DMS 273 treated with DMSO at 0.1 percent for 48 hours (cell line): ENCODE measurements at places on chromosomes 2 and 18.

GRCh38 chr18:59488899-59489298, 129.8 kb upstream of the LMAN1 start:
- no peak for DNase-seq

- no peak for DNase-seq
These were observed 54.8 kb downstream of the ADI1 start for GRCh38 chr2:3464401-3465005.

- no peak for DNase-seq
These were observed 1.4 kb downstream of the PHLPP1 start for GRCh38 chr18:62716619-62717168.

- no peak for DNase-seq
These were observed at the start of gene SLC38A11 for GRCh38 chr2:164954954-164955701. Gene SLC38A11, minus strand, starts transcription at chr2:164955525. Its CDS starts 278 bp downstream, at chr2:164955247.

- no peak for DNase-seq
These were observed 429.4 kb downstream of the ARHGAP15 start for GRCh38 chr2:143558665-143559064.

DNA sequence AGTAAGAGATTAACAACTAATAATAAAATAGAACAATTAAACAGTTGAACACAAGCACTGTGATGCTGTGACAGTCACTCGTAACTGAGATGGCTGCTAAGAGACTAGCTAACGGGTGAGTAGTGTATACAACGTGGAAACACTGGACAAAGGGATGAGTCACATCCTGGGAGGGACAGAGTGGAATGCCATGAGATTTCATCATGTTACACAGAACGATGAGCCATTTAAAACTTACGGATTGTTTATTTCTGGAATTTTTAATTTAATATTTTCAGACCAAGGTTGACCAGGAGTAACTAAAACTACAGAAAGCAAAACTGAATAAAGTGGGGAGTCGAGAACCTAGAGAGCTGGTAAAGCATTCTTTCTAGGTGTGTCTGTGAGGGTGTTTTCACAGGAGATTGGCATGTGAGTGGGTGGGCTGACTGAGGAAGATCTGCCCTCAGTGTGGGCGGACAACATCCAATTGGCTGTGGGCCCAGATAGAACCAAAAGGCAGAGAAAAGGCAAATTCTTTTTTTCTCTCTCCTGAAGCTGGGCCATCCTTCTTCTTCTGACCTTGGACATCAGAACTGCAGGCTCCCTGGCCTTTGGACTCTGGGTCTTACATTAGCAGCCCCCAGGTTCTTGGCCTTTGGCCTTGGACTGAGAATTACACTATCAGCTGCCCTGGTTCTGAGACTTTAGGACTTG, 14.6 kb downstream of the TMSB10 start:
- DNase-seq = no peak

GRCh38 chr2:150911766-150912280, 349.8 kb downstream of the RBM43 start:
- DNase-seq = no peak

DNA sequence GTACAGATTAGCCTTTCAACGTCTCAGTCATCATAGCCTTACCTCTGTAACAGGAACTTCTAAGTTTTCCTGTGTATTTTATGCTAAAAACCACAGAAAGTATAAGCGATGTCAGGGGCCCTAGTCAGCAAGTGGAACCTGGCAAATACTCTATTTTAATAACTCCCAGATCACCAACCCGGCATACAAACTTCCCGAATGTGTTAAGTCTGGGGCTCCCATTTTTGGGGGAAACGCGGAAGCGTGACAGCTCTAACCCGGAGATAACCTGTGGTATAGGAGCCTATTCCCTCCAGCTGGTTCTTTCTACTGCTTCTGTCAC, 574 bp downstream of the NIFK start:
- no peak for DNase-seq

GRCh38 chr2:135985826-135986393, 484 bp upstream of the DARS1 start:
- no peak for DNase-seq

DNA sequence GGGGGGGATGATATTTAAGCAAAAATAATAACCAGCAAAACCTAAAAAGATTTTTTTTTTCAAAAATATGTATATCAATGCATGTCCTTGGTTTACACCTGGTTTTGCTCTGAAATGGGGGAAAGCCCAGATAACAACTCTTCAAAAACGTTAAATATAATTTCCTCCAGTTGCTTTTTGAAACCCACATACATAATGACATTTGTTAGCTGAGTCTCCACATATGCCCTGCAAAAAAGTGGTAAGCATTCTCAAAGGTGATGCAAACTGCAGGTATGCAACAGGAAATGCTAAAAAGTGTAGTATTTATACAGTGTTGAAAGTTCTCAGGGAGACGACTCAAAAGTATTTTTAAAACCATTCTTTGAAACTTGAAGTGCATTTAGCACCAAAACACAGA, 258.6 kb downstream of the ZEB2 start:
- DNase-seq = no peak

- DNase-seq = no peak
These were observed 15.0 kb upstream of the RAB27B start for GRCh38 chr18:54813305-54813704.

GRCh38 chr2:219828127-219828526, 200.7 kb downstream of the SLC4A3 start:
- no peak for DNase-seq

DNA sequence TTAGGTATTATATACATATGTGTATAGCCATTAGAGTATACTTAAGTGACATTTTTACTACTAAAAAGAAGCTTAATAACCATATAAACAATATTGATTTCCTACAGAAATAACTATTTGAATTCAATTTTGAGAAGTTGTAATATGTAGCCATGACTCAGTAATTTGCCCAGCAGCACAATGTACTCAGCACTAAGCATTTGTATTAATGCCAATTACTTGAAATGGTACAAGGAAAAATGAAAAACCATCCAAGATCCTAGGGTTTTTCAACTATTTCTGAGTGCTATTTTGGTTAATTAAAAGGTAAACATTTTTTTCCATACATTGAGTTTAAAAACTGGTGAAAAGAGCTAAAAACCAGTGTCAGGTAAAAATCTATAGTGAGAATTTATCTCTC, 324.0 kb downstream of the KCNJ3 start:
- DNase-seq = no peak

DNA sequence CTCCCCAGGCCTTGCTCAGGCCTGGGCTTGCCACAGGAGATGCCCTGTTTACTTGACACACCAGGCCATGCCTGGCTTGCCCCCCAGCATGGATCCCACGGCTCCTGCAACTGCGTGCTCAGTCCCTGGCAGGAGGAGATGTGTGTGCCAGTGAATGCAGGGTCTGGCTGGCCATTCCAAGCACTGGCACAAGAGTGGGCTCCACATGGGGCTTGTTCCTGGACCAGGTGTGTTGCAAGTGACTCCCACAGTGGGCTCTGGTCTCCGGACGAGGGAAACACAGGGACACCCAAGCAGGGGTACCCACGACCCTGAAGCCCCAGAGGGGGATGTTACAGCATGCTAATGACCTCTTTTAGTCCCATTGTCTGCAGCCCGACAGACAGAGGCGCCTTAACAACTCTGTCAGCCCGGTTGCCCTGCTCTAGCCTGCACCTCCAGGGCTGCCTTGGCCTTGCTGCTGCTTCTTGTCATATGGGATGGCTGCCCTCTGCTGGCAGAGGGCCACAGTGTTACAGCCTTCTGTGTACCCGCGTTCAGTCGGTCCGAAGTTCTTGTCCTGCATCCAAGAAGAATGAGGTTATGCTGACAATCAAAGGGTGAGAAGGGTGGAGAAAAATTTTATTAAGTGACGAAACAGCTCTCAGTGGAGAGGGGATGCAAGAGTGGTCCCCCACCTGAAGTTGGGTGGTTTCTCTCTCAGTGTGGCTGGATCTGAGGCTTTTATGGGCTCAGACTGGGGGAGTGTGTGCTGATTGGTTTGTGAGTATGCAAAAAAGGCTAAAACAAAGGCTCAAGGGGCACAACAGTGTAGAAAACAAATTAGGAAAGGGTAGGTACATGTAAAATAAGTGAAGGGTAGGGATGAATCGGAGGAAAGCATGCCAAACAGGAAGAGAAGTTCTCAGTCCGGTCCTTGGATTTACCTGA, 180.4 kb downstream of the MBD5 start:
- DNase-seq = no peak

DNA sequence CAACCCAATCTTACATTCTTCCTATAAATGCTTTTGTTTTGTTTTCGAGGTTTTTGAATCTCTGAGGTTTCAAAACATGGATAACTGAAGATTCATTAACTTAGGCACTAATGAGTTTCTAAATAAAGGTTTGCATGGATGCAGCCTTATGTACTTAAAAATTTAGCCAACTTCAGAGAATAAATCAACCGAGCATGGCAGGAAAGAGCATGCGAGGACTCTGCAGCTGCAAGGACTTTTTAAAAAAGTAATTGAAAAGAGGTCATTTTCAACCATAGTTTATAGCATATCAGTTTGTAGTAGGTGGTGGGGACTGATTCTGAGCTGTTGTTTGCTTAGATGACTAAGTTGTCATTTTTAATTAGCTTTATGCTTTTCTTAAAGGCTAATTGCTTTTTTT, 567.0 kb upstream of the ZEB2 start:
- DNase-seq = no peak

GRCh38 chr2:45882707-45883602, 231.5 kb downstream of the PRKCE start:
- no peak for DNase-seq

GRCh38 chr2:156327835-156328695, 4.5 kb downstream of the NR4A2 start:
- DNase-seq = no peak

DNA sequence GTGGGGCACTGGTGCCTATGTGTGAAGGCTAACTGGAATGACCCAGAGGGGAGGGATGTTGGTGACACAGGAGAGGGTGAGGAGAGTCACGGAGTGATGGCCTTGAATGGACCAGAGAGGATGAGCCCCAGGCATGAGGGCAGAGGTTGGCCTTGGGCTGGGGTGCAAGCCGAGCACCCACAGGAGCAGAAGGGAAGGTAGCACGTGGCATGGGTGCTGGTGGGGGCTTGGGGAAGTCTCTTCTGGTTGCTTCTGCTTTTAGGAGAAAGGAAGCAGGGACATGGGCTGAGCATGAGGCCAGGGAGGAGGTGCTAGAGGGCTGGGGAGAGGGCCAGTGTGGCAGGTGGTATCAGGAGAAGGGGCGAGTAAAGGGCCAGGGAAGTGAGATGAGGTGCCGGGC, 183.8 kb downstream of the DYSF start:
- no peak for DNase-seq

DNA sequence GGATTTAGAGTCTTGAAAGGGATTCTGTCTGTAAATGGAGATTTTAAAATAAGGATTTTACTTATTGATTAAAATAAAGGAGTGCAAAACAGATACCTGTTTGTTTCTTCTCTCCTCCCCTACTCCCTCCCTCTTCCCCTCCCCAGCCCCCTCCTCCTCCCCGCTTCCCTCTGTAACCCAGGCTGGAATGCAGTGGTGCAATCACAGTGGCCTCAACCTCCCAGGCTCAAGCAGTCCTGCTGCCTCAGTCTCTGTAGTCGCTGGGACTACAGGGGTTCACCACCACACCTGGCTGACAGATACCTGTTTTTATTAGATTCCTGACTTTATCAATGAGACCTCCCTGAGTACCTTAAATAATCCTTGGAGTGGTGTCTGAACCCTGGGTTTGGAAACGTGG, 57.1 kb downstream of the OXER1 start:
- DNase-seq = no peak

DNA sequence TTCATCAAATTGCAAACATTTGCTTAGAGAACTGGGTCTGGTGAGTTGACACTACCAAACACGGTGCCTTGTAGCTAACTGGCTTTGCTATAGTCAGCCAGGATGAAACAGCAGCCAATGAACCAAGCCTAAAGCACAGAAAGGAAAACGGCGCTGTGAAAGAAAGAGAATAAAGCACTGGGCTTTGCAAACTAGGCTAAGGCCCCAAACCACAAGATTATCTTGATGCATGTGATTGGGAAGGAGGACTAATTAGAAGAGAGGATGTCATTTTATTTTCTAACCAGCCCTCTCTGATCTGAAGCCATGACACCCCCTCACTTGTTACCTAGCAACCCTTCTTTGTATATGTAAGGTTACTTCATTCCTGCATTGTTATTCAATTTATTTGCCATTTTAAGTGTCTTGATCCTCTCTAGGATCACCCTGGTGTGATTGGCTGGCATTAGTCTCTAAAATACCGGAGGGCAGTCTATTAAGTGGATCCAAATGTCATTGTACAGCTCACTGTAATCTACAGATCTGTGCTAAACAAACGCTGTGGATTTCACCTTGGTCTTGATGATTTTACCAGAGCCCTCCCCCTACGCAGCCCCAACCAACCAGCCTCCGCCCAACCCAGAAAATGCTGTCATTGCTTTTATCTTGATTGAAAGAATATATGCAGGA, 395.4 kb upstream of the ACVR2A start:
- DNase-seq = no peak
